ENCODE measurements at places on chromosomes 12 and 14.

DNA sequence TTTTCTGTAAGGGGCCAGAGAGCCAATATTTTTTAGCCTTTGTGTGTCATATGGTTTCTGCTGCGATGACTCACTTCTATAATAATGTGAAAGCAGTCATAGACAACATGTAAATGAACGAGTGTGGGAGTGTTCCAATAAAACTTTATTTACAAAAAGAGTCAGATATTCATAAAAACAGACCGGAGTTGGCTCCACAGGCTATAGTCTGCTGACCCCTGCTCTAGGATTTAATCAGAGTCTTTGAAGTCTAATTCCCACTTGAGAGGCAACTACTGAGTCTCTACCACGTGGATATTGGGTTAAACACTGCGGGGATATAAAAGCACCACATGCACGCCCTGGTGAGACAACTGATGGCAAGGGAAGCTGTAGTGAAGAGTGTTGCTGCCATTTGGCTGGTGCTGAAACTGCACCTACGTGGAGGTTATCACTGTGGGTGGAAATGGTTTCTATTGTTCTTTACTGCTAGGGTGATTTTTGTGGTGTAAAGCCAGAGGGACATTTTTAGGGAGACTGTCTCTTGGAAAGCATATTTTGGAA lies 3.6 kb upstream of the NINJ2 start:
- DNase-seq = no peak

- DNase-seq = no peak
Observed at GRCh38 chr14:36288496-36288895, 31.9 kb downstream of the MBIP start.

DNA sequence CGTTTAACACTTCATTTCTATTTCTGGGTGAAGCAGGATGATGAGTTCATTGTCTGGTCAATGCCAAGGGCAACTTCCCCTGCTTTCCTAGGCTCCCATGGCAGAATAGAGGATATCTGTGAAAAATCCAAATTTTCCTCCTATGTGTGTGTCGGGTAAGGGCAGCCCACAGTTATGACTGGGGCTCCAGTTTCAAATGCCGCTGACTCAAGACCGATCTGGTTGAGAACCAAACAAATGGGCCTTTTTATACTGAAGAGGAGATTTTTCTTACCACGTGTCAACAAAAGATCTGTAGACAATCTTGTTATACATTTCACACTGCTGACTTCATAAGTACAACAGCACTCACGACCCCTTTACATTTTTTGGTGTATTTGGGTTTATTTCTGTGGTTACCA lies 120.8 kb downstream of the CHST11 start:
- DNase-seq = no peak

- DNase-seq = no peak
Observed at GRCh38 chr14:73924337-73924736, 25.6 kb downstream of the FAM161B start.

DNA sequence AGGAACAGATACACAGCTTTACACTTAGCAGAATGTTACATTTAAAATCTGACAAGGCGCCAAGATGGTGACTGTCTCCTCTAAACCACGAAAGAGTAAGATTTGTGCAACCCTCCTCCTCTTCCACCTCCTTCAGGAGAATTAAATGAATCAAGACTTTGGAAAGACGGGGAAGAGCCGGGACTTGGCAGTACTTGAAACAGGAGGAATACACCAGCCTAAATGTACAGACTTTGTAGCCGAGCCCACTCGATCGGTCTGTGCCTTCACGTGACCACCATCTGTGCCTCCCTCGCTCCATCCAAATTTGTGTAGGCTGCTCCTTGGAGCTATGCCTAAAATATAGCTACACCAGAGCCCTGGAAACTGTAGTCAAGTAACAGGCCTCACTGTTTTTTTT lies 38.3 kb downstream of the SSPN start:
- DNase-seq = no peak

DNA sequence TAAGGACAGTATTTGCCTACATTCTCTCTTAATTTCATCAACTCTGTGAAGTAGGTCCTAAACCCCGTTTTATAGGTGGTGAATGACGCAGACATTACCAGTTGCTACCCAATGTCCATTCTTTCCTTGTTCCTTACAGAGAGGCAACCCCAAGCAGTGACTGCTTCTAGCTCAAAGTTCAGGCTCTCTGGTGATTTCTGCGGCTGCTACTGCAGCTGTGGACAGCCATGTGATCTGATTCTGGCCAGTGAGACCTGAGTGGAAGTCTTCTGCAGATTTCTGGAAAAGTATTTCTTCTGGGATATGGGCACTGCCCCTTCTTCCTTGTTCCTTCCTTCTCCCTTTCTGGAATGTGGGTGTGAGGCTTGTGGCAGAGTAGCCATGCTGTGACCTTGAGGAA lies 82.9 kb downstream of the ARF6 start:
- DNase-seq = no peak

DNA sequence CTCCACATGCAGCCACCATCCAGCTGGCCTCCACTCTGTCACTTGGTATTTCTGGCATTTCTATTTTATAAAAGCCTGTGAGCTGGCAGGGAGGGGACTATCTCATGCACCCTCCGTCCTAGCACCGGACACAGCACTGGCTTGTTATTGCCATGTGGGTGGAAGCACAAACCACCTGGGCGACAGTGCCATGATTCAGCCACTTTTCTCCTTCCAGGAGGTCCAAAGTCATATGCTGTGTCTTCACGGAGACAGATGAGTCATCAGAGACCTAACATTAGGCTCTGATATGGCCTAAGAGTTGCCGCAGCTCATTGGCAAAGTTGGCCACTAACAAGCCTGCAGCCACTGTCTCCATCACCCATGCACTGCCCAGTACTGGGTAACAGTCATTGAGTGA lies 1123.0 kb downstream of the VRK1 start:
- no peak for DNase-seq

DNA sequence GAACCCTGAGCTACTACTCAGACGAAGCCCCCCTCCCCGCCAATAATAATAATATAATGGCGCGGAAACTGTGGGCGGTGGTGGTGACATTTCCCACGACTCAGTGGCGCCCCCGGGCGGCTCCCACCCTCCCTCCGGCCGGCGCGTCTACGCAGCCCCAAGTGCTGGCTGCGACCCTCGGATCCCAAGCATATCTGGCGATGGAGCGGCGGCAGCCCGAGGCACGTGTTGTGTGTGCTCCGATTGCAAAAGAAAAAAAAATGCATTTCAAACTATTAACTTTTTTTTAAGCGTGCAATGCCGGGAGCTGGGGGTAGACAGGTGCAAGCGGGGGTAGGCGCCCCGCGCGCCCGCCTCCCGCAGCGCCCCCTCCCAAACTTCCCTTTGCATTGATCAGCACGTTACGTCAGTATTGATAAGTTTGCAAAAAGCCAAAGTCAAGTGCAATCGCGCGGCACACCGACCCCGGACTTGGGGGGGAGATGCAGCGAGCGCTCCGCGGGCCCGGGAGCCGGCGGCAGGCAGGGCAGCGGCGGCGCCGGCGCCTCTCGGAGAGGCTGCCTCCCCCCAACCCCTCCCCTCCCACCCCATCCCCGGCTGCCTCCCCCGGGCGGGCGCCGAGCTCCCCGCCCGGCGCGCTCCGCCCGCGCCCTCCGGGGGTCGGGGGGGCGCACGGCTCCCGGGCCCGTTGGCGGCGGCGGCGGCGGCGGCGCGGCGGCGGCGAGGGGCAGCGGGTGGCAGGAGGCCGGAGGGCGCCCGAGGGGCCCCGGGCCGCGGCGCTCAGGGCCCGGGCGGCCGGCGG lies 113.1 kb upstream of the MYL2 start:
- DNase-seq = no peak

DNA sequence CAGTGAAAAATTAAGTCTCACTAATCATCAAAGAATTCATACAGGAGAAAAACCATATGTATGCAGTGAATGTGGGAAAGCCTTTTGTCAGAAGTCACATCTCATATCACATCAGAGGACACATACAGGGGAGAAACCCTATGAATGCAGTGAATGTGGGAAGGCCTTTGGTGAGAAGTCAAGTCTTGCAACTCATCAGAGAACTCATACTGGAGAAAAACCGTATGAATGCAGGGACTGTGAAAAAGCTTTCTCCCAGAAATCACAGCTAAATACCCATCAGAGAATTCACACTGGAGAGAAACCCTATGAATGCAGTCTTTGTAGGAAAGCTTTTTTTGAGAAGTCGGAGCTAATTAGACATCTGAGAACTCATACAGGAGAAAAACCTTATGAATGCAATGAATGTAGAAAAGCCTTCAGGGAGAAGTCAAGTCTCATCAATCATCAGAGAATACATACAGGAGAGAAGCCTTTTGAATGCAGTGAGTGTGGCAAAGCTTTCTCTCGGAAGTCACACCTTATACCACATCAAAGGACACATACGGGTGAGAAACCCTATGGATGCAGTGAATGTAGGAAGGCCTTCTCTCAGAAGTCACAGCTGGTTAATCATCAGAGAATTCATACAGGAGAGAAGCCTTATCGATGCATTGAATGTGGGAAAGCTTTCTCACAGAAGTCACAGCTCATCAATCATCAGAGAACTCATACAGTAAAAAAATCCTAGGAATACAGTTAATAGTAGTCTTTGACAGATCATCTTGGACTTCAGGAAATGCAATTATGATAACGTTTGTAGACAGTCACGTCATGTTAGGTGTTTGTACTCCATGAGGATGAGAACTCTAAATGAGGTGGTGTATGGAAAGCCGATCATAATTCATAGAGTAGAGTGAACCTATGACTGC lies 21.1 kb downstream of the ZNF84 start:
- no peak for DNase-seq

GRCh38 chr12:44380861-44381260 lies 495.3 kb downstream of the NELL2 start:
- no peak for DNase-seq

Data from GM12891 (cell line).